ENCODE measurements at places on chromosomes 1 and 21. TPM values are rescaled to one million over a fixed set of nuclear protein-coding genes. Genes with fewer than 3 reads are reported as not detected.
A peak's percentile ranks its signal among the peaks of the same experiment; 100 is the strongest.

Gene MCOLN2
- total RNA-seq = 103 TPM

- no peak for DNase-seq
Observed at GRCh38 chr1:162276493-162276892, 100.2 kb downstream of the SPATA46 start.

Gene S100A3
- total RNA-seq = not detected

DNA sequence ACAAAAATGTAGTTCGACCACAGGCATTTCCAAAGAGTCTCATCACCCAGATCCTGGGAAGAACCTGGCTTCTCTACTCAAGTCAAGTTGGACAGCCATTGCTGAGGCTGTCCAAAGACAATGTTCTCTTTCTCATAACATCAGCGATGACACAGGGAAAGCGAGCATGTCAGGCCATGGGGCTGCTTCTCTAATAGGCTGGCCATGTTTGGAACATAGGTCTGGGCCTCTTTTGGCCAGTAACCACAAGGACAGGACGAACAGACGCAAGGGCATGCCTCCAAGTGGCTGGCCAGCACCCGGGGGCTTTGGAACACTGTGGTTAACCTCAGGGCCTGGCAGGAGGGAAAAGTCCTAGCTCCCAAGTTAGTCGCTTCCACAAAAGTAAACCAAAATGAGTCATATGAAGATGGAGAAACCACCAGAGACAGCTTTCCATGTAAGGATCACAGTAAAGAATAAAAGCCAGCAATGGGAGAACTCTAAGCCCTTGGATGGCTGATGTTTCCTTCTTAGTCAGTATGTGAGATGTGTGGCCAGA lies 80.6 kb upstream of the SLC44A3 start:
- no peak for DNase-seq

DNA sequence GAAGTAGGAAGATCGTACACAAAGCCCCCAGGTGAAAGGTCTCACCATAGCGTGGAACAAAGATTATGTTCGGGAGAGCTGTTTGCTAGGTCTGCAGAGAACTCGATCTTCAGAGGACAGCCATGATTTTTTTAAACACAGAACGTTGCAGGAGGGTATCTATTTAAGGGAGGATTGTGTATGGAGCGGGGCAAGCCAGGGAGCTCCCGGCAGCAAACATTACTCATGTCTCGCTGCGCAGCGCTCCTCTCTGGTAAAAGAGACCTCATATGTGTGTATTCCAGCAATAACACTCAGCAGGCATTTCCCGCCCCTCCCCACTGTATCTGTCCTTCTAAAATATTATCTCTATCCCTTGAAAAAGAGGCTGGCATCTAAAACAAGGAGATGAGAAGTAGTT lies 2.7 kb downstream of the GLIS1 start:
- DNase-seq = no peak

- peak; percentile 90 for DNase-seq
Observed at GRCh38 chr1:9129266-9130041, 552 bp upstream of the GPR157 start.

GRCh38 chr1:58397187-58397820 lies 149.2 kb downstream of the OMA1 start:
- DNase-seq = no peak

Gene MYBPH
- total RNA-seq = not detected

Gene AMY1B
- not detected for total RNA-seq

- no peak for DNase-seq
Observed at GRCh38 chr1:77007675-77008074, 140.4 kb downstream of the ST6GALNAC5 start.

- DNase-seq = no peak
Observed at GRCh38 chr1:213533125-213533524, 454.6 kb upstream of the PROX1 start.

GRCh38 chr1:54135436-54136120 lies 17.2 kb downstream of the CDCP2 start:
- no peak for DNase-seq

DNA sequence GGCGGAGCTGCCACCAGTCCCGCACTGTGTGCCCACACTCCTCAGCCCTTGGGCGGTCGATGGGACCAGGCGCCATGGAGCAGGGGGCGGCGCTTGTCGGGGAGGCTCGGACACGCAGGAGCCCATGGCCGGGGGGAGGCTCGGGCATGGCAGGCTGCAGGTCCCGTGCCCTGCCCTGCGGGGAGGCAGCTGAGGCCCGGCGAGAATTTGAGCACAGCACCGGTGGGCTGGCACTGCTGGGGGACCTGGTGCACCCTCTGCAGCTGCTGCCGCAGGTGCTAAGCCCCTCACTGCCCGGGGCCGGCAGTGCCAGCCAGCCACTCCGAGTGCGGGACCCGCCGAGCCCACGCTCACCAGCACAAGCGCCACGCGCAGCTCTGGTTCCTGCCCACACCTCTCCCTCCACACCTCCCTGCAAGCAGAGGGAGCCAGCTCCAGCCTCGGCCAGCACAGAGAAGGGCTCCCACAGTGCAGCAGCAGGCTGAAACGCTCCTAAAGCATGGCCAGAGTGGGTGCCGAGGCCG lies 267.7 kb downstream of the RYR2 start:
- no peak for DNase-seq

Gene CYP4Z1
- total RNA-seq = not detected

Gene CFHR5
- not detected for total RNA-seq

- no peak for DNase-seq
Observed at GRCh38 chr1:79041666-79042065, 35.1 kb upstream of the ADGRL4 start.

DNA sequence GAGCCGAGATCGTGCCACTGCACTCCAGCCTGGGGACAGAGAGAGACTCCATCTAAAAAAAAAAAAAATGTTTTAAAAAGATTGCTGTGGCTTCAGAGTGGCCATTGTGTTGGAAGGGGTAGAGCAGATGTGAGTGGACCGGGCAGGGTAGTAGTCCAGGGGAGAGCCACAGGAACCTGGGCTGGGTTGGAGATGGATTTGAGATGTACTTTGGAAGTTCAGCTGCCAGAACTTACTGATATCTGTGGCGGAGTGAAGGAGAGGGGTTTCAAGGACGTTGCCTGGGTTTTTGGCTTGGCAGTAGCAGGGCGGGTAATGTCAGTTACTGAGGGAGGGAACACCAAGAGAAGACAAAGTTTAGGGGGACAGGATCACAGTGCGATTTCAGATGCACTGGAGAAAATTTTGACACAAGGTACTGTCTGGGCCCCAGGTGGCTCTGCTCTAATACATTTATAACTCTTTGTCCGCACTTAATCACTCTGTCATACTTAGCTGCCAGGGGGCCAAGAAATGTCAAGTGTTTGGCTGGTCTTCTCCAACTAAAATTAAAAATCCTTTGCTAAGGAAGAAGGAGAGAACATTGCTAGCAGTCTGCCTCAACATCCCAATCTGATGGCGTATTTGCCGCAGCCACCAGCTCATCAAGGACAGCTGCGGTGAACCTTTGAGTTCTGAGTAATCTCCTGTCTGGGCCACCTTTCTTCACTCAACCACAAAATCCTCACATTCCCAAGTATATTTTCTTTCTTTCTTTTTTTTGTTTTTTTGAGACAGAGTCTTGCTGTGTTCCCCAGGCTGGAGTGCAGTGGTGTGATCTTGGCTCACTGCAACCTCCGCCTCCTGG lies 9.6 kb downstream of the EPHX1 start:
- no peak for DNase-seq

Gene BCAN
- total RNA-seq = not detected

DNA sequence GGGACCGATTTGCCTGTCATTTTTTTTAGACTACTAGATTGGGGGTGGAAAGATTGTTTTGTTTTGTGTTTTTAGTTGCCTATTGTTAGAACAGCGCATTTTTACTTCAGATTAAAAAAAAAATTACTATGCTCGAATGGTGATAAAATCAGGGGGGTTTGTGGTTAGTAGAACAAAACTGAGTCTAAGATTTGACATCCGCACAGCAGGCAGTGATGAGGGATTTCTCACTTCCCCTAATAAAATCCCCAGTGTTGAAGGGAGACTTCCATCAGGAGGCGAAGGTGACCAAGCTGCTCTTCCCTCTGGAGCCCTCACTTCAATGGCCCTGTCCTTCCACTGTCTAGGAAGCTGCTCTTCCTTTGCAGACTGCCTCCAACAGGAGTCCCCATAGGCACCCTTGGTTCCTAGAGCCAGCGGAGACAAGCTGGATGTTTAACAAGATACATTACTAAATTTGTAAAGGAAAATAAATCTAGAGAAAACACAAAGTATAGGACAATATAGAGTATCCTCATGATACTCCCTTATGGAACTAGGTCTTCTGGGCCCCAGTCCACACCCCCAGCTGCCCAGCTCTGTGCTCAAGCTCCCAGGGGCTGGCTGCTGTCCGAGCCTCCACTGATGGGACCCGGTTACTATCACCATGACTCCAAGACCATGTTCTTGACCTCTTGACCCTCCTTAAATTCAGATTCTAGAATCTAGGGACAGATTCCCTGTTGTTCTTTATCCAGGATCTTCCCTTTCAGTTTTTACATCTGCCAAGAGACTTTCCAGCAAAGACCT lies 31.0 kb downstream of the TENT5C start:
- DNase-seq = no peak

Gene HES4
- total RNA-seq = 0.62 TPM

Gene PLPPR5
- total RNA-seq = not detected

DNA sequence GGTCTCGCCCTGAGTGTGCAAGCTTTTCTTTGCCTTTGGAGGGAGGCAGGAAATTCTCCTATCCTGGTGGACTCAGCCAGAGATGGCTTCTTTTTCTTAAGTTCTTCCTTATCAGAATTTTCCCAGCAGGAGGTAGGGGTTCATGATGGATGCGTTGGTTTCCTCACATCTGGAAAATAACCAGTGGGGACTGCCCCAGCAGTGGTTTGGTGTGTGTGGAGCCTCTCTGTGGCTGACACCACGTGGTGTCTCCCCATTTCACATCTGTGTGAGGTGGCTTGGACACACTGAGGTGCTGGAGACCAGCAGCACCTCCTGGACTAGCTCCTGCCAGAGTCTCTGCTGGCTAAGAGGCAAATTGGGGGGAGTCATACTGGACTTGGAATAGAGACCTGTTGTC lies 32.6 kb downstream of the B3GALT5 start:
- DNase-seq = no peak

DNA sequence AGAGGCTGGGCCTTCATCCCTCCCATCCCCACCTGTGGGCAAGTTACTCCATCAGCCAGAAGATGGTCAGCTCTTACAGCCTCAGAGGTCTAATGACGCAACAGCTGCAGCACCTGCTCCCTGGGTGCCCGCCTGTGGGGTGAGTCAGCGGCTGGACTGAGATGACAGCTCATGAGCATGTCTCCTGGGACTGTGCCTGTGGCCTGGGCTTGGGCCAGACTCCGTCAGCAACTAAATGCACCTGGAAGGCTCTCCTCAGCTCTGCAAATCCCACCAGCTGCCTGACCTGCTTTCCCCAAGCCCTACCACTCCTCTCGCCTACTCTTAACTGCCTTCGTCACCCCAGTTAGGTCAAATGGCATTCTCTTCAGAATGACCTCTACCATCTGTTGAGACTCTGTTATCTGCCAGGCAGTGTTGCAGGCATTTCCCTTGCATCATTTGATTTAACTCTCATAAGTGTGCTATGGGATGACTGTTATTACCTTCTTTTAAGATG lies 47.7 kb downstream of the ETS2 start:
- DNase-seq = no peak

Gene GBP3
- 8.4 TPM for total RNA-seq

GRCh38 chr1:205326812-205327466 lies 5.4 kb upstream of the NUAK2 start:
- DNase-seq = no peak

Gene CYP2J2
- total RNA-seq = 0.70 TPM

- DNase-seq = no peak
Observed at GRCh38 chr1:228394571-228395394, 11.9 kb downstream of the TRIM11 start.

GRCh38 chr1:153220606-153221303 lies 3.4 kb downstream of the PRR9 start:
- DNase-seq = no peak

- DNase-seq = no peak
Observed at GRCh38 chr1:150981805-150982712, at the start of gene ANXA9. Gene ANXA9 (plus strand): TSS chr1:150982292. CDS start chr1:150983106, 814 bp downstream.

Gene KRTAP24-1
- total RNA-seq = not detected

Gene LCE1F
- not detected for total RNA-seq

Gene GJA5
- not detected for total RNA-seq

GRCh38 chr1:85465099-85465785 lies at the start of gene DDAH1:
Gene DDAH1 (minus strand): TSS chr1:85465159. CDS start chr1:85465045, 114 bp downstream.
- DNase-seq = no peak

Gene RIIAD1
- not detected for total RNA-seq

DNA sequence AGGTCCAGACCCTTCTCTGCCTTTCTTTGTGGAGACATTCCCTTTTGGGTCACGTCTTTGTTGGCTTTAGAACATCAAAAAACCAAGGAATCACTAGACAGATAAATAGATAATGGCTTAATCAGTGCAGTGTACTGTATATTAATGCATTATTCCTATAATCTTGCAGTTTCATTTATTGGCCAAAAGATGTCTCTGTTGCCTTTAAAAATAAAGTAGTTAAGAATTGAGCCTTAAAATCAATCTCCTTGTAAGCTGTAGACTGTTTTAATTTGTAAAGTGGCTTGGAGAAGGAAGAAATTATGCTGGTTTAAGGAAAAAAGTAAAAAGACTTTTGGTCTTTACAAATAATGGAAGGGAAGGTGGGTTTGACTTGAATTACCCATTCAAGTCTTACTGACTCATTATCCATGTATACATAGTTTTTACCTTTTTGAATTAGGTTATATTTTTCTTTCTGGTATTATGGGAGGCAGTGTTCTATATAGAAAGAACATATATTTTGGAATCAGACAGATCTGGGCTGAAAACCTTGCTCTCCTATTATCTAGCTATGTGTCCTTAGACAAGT lies 84.6 kb downstream of the VPS13D start:
- DNase-seq = no peak

Gene SDC3
- 0.44 TPM for total RNA-seq

Gene ALG6
- 24.6 TPM for total RNA-seq

Gene OR2T29
- total RNA-seq = not detected

DNA sequence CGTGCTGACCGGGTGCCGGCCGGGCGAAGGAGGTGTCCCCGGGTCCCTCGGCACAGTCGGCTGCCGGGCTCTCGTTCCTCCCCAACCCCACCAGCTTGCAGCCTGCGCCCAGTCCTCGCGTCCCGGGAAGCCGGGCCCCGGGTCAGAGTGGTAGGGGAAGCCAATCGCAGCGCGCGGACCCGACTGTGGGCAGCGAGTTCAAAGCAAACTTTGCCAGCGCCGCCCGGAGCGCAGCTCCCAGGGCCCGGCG lies 328 bp downstream of the MYCL start:
- no peak for DNase-seq

Gene CA14
- total RNA-seq = not detected

- no peak for DNase-seq
Observed at GRCh38 chr1:91742848-91743292, 143.1 kb downstream of the TGFBR3 start.

DNA sequence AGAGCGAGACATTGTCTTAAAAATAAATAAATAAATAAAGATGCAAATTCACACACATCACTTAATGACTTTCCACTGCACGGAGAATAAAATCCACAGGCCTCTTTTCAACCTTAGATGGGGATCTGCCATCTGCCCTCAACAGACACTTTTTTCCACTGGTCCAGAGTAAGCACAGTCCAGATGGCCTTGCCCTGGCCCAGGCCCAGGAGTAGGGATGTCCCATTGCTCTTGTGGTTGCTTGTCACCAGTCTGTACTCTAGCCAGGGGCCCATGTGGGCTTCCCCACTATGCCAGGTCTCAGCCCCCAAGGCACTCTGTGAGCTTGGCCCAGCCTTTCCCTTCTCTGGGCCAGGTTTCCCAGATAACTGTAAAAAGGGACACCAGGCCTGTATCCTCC lies 17.4 kb downstream of the PLOD1 start:
- no peak for DNase-seq

- no peak for DNase-seq
Observed at GRCh38 chr1:41674522-41674921, 190.0 kb upstream of the EDN2 start.

Gene MYCBP
- 74.3 TPM for total RNA-seq

- no peak for DNase-seq
Observed at GRCh38 chr1:19138331-19138730, 71.7 kb downstream of the UBR4 start.

Measured in CD8-positive, alpha-beta memory T cell (primary cell).